Activated T-cell treated with anti-CD3 and anti-CD28 coated beads for 24 hours (primary cell): ENCODE measurements at places on chromosomes 3 and 15.
A peak's percentile ranks its signal among the peaks of the same experiment; 100 is the strongest.

DNA sequence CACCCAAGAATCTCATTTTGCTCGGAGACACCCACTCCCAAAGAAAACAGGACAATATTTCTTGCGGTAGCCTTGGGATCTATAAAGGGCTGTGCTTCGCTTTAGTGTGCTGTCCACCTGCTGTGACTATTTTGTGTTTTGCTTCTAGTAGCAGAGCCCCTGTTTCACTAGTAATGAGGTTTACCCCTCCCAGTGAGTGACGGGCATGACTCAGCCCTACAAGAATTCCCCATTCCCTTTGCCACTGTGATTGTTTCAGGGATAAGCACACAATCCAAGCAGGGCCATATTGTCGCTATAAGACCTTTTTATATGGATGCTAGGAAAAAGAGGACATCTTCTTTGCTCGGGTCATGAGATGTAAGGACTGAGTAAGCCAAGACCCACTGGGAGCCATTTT lies 62.5 kb upstream of the FOXB1 start:
- no peak for DNase-seq

DNA sequence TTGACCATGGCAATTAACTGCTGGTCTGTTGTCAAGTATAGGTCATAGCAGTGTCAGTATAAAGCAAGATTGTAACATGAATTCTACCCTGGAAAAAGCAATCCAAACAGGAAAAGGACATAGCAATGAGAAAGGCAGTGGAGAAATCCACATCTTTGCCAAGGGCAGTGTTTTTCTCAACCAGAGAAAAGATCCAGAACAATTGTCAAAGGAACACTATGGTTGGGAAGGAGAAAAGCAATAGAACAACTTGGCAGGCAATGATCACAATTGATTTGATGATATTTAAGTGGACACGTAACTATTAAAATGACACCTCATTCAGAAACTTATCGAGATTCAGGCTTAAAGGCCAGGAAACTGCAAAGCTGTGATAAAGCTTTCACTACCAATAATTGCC lies 271.1 kb downstream of the DIPK2A start:
- DNase-seq = no peak

DNA sequence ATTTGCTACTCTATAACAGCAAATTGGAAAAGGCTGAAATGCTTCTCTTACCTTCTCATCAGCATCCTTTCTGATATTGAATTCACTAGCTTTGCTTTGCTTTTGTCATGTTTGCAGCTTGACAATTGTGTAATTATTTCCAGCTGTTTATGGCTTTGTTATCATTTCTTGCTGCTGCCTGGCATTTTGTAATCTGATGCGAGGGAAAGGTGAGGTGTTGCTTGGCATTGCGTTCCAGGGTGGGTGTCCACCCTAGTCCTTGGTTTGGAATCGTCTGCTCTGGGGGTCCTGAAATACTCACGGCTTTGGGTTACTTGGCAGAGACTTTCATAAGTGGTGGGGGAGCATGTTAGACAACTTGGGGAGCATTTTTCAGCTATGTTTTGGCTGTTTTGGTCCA lies 2.9 kb downstream of the CACNA2D3 start:
- no peak for DNase-seq

- no peak for DNase-seq
These were observed 206.3 kb upstream of the CD96 start for GRCh38 chr3:111335512-111336303.

DNA sequence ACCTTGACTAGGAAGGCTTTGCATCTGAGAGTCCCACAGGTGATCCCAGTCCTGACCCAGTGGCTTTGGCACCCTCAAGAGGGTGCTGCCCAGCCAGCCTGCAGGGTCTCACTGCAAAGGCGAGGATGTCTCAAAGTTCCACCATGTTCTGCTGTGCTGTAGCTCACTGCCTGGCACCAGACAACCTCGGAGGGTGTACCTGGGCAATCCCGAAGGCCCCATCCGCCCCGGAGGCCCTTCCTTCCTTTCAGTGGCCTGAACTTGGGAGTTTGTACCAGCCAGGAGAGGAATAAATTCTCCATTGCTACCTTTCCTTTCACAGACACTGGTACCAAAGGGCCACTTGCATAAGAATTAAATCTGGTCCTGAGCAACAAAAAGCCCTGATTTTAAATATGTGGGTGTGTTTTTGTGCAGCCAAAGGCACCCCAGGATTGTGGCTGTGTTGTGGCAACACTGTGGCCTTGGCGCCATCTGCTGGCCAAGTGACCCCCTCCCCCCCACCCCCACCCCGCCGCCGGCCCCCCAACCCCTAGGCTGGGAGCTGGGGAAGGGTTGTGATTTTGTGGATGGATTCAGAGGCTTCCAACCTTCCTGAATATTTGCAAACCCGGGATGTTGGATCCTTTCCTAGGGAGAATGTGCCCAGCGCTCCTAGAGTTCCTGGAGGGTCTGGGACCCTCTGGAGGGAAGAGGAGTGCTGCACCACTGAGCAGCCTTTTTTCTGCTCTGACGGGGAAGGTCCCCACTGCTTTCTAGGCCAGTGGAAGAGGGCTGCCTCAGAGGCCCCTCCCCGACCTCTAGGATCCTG lies 9.7 kb upstream of the PTPN23 start:
- DNase-seq = peak; percentile 4

DNA sequence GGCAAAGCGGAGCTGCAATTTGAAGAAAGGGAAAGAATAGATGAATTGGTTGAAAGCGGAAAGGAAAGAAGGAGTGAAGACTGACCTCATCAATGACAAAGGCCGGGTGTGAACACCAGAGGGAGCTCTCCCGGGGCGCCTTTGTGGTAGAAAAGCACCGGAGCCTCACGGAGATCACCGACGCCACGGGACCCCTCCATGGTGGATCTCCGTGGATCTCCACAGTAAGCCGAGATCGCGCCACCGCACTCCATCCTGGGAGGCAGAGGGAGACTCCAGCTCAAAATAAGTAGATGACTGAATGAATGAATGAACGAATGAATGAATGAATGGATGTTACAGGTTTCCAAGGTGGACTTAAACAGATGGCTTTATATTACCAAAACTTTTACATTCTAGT lies 25.0 kb downstream of the GPR160 start:
- DNase-seq = no peak

GRCh38 chr15:61393524-61393923 lies 164.4 kb upstream of the RORA start:
- DNase-seq = no peak

GRCh38 chr15:71547011-71547410 lies 263.3 kb upstream of the NR2E3 start:
- no peak for DNase-seq

GRCh38 chr3:12186515-12187286 lies 28.0 kb upstream of the TIMP4 start:
- DNase-seq = no peak

DNA sequence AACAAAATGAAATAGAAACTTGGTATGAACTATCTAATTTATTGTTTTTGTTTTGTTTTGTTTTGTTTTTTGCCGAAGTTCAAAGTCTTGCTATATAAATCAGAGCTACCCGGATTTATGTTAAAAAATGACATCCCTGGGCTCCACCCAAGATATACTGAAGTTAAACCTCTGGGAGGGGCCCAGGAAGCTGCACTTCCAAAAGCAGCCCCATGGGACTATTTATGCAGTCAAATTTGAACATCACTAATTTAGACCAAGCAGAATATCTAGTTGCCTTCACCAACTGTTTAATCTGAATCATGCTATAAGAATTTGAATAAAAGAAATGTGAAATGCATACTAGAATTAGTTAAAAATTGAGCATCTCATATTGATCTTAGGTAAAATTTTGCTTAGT lies 32.2 kb downstream of the PEX5L start:
- no peak for DNase-seq

- no peak for DNase-seq
These were observed 77.9 kb downstream of the FOXB1 start for GRCh38 chr15:60081976-60082375.

DNA sequence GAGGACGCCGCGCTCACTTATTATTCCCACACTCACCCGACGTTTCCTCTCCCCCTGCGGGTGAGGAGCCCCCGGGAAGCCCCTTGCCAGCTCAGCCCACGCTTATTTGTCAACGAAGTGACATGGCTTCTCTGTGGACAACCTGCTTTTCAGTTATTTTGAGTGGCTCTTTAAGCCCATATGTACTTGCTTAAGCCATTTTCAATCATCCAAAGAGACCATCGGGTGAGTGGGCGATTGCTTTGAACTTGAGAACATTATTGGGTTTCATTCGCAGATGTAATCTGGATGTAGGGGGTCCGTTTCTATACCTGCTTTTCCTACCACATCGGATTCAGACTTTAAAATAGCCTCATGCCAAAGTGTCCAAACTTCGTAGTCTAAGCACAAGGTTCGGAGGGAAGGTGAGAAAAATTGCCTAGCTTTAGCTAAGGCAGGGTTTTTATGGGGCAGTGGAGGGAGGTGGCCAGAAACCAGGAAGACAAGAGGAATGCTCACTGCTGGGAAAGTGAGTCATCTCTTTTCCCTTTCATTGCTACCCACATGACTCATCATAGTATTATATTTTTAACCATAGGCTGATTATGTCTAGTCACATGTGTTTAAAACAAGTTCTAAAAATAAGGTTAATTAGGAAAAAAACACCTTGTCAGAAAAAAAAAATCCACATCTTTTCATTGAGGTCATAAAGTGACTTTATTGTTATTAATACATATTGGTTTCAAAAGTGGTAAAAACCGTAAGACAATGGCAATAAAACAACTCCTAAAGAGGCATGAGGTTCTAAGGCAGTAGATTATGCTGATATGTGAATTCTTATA lies 773.1 kb upstream of the NR2F2 start:
- DNase-seq = no peak

GRCh38 chr3:133943639-133944141 lies 48.0 kb upstream of the RAB6B start:
- no peak for DNase-seq

DNA sequence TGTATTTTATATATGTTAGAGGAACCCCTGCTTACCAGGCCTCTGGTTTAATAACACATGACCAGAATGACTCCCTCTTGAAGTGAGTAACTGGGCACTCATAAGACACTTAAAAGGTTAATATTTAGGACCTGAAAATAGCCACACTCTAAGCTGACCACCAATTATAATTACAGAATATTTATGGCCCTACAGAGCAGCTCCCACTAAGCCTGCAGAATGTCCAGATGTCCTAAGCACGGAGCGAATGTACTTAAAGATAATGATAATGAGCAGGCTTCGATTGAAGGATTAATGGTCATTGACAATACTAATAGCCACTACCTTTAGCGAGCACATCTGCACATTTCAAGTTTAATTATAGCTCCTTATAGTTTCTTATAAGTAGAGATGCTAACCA lies 22.8 kb upstream of the KCTD6 start:
- DNase-seq = no peak

GRCh38 chr3:70249509-70250160 lies 62.8 kb downstream of the MDFIC2 start:
- no peak for DNase-seq

DNA sequence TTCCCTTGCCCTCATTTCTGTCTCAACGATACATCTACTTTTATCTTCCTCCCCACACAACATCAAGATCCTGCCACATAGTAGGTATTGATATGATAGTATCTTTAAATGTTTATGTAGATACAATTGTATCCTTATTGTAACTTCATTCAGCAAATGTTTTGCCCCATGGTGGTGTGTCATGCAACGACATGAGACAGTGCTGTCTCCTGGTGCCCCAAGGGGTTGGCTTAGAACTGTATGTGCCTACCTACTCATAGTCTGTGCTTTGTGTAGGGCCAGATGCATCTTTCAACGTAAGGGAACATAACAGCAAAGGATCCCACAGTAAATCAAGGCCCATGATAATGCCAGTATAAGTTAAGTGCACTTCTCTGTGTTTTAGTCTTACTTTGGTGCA lies 2.8 kb upstream of the CD47 start:
- DNase-seq = no peak

- DNase-seq = no peak
These were observed 56.9 kb upstream of the VGLL3 start for GRCh38 chr3:87047852-87048251.

GRCh38 chr3:184656829-184657681 lies 54.8 kb downstream of the MAGEF1 start:
- no peak for DNase-seq

GRCh38 chr15:99752556-99752955 lies 19.3 kb upstream of the LYSMD4 start:
- no peak for DNase-seq

- DNase-seq = no peak
These were observed 76.6 kb downstream of the AQP9 start for GRCh38 chr15:58214591-58215340.

DNA sequence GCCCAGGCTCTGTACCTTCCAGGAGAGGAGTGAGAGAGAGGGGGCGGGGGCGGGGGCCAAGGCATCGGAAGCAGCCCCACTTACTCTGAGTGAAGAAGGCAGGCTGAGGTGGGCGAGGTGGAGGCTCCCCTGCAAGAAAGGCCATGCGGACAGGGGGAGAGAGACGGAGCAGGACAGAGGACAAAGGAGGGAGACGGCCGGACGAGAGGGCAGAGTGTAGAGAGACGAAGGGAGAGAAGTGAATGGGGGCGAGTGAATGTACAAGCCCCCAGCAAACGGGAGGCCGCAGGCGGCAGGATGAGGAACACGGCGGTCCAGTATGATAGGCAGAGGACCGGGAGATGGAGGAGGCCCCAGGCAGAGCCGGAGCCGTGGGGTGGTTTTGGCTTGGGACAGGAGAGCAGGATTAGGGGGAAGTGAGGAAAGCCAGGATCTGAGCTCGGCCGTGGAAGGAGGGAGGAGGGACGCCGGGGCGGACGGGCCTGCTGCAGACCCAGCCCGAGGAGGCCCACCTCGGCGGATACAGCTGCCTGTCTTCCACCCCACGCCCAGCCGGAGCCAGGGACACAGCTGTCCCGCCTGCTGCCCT lies 38.8 kb downstream of the TNK2 start:
- DNase-seq = no peak

DNA sequence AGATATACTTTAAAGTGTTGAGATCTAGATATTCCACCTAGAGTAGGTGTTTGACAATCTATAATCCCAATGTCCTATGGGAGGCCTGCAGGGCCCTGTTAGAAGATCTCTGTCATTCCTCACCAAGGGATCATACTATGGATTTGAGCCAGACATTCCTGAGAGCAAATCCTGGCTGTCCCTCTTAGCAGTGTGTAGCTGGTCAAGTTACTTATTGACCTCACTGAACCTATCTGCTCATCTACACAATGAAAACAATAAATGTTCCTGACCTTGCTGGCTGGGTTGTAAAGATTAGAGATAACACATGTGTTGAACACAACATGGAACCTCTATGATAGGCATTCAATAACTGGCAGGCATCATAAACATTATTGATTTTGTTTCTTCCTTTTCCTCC lies 265.6 kb upstream of the ATP11B start:
- no peak for DNase-seq

DNA sequence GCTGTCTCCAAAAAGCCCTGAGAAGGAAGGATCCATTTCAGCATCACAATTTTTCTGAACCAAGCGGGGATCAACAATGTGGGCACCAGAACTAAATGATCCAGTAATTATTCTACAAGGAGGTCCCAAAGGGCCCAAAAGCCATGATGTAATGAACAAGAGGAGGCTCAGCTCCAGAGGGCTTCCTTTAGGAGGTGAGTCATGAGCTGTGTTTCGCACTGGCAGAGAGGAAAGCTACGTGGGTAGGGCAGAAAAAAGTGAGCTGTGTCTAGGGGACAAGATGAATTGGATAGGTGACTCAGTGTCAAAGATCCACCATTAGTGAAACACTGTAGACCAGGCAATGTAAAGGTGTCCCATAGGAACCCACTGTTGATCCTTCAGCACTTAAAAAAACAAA lies 113.4 kb downstream of the RORA start:
- no peak for DNase-seq
